NCI-H2081 treated with DMSO at 0.1 percent for 48 hours (cell line): ENCODE measurements at places on chromosomes 6 and 20.

- DNase-seq = no peak
Measured at GRCh38 chr6:24080711-24081110, 45.3 kb upstream of the NRSN1 start.

- no peak for DNase-seq
Measured at GRCh38 chr6:163942790-163943189, 528.3 kb downstream of the QKI start.

DNA sequence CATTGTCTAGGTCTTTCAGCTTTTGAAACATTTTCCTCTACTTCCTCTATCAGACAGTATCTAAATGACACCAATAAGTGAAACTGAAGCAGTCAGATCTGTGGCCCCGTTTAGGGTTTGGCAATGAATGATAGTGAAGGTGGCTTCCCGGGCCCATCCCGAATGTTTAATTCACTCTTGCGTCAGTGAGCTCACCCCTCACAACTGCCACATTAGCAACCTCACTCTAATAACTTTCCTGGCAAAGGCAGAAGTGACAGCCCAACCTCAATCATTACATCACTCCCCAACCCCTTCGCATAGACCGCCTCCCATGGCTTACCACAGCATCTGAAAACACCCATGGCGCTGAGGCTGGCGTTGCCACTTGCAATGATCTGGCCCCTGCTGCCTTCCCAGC lies 92.4 kb upstream of the CD83 start:
- no peak for DNase-seq

DNA sequence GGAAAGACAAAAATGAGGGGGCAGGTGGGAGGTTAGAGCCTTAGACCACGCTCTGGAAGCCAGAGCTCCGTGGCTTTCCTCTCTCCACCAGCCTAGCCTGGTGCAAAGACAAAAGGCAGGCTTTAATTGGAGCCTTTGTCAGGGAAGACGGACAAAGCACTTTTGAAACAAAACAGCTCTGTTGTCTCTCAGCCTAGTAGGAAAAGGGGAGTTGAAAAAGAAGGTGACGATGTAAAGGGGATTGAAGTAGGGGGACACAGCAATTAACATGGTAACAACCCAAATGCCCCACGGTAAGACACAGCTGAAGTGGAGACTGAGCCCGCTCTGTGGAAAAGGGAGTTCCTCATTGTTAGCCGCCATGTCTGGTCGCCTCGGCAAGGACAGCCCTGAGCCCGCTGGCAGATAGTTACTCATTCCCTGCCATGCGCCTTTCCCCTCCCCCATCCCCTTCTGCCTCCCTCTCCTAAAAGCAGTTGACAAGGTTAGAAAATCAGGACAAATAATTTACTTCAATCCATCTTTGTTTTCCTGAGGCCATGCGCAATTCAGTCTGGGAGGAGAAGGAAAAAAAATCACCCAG lies 93.0 kb downstream of the TCP11 start:
- no peak for DNase-seq

DNA sequence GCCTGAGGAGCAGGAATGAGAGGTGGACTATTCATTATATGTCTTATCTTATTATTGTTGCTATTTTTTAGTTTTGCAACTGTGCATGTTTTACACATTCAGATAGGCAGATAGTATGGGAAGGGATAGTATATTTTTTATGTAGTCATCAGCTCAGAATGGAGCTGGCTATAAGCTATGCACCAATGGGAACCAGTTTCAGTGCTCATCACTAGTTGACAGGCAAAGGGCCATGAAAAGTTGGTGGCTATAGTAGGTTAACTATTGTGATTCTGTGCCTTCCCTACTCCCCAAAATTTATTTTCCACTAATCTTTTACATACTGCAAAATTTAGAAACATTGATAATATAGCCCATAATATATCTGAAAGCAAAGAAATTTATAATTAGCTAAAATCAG lies 5.3 kb upstream of the UBD start:
- DNase-seq = no peak

GRCh38 chr6:47967843-47968242 lies 143.2 kb downstream of the PTCHD4 start:
- no peak for DNase-seq

DNA sequence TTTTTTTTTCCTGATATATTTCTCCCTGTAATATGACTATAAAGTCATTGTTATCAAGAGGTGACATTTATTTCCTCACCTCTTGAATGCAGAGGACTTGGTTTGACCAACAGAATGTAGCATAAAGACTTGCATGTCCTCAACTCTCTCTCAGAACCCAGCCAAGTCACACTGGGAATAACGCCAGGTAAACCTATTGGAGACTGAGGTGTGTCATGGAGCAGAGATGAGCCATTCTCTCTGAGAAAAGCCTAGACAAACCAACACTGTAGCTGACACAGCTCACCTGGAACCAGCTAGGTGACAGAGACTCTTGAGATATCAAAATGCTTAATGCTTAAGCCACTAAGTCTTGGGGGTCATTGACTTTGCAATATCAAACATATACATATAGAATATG lies 533.6 kb downstream of the HAO1 start:
- no peak for DNase-seq

GRCh38 chr6:30411515-30412207 lies 66.7 kb downstream of the RPP21 start:
- no peak for DNase-seq

GRCh38 chr20:36264426-36265246 lies 28.4 kb downstream of the AAR2 start:
- no peak for DNase-seq

DNA sequence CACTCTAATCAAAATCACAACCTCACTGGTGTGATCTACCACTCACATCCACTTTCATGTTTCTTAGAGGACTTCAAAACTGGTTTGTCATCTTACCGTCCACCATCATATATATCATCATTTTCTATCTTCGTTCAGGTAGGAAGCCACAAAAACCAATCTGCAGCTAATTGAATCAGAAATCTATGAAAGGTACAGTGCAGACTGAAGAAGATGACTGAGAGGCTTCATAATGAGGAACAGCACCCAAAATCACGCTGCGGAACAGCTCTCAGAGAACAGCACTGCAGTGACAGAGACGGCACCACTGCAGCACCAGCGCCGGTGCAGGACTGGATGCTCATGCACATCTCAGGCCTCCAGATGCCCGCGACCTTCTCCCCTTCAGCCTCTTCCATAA lies 13.0 kb downstream of the GMDS start:
- no peak for DNase-seq

DNA sequence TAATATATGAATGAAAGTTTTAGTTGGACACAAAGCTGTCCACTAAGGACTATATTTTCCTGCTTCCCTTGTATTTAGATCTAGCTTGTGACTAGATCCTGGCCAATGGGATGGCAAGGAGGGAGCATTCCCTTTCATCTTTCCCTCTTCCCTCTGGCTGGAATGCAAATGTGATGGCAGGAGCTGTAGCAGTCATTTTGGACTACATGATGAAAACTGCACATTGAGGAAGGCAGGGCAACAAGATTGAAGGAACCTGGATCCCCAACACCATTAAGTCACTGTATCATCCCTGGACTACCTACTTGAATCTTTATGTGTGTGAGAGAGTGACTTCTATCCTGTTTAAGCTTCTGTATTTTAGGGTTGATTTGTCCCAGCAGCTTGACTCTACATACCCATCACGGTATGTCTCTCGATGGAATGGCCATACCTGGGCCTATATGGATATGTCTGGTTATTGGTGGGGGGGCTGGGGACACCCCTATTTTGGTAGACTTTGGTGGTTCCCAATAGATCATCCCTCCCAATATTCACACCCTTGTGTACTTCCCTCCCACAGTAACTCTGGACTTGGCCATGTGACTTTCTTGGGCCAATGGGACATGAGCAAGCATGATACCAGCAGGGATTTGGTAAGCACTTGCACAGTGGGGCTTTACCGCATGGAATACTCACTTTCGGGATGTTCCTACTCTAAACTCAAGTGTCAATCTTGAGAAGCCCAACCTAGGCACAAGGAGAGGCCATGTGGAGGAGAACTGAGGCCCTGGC lies 128.5 kb downstream of the VEGFA start:
- DNase-seq = no peak

GRCh38 chr20:31923388-31924331 lies 28.2 kb downstream of the PDRG1 start:
- DNase-seq = no peak

DNA sequence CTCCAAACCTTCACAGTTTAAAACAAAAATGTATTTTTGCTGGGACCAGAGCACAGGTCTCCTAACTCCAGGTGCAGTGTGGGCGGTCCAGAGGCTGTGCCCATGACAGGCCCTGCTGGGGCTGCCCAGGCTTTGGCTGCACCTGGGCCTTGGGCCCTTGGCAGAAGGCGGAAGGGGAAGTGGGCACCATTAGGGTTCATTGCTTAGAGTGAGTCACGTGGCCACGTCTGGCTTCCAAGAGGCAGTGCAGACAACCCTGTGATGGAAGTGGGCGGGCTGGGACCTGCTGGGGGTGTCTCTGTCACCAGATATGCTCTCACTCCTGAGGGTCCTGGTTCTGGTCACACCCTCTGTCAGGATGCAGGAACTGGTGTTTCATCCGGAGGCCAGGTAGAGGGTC lies 302.2 kb downstream of the QKI start:
- DNase-seq = no peak

- no peak for DNase-seq
Measured at GRCh38 chr6:157989541-157990289, 8.1 kb downstream of the SYNJ2 start.
